ENCODE measurements at places on chromosomes 1 and 21.

DNA sequence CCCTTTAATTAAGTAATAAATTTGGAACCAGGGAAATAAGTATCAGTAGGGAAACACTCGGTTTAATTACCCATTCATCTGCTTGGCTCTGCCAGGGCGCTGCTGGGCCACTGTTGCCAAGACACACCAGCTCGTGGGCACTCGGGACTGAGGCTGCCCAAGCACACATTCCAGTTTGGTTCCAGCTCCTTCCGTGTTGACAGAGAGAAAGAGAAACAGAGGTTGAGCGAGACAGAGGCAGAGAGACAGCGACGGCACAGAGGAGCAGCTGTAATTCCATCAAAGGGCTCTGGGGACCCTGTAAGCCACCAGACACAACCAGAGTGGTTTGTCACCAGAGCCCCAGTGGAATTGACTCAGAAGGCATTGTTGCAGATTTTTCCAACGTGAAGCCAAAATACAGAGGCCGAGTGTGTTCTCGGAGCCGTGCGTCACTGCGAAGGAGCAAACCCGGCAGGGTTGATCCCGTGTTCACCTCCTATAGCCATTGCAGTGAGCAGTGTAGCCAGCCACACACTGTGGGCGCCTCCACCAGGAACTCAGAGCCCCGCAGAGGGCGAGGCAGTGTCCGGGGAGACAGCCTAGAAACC, 33.5 kb downstream of the SYF2 start:
- no peak for DNase-seq

DNA sequence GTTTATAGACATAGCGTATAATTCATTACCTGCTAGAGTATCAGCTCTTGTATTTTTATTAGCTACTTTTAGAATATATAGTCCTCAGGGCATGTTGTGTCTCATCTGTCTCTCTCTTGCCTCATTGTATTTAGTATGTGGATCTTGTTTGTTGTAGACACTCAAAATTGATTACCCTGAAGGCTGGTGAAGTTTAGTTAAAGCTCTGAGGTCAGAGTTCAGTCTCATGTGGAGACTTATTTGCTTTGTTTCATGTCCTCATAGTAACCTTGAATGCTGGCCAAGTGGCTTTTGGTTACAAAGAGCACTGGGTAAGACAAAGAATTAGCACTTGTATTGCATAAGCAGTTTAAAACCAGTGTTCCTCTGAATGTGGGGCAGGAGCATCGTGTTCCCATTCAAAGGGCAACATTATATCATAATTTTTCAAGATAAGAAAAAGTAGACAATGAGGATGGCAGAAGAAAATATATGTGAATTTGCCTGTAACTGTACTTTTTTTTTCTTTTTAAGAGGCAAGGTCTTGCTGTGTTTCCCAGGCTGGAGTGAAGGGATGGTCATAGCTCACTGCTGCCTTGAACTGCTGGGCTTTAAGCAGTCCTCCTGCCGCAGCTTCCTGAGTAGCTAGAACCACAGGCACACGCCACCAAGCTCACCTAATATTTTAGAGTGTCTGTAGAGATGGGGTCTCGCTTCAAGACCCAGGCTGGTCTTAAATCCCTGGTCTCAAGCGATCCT, 17.4 kb downstream of the CNST start:
- DNase-seq = no peak

DNA sequence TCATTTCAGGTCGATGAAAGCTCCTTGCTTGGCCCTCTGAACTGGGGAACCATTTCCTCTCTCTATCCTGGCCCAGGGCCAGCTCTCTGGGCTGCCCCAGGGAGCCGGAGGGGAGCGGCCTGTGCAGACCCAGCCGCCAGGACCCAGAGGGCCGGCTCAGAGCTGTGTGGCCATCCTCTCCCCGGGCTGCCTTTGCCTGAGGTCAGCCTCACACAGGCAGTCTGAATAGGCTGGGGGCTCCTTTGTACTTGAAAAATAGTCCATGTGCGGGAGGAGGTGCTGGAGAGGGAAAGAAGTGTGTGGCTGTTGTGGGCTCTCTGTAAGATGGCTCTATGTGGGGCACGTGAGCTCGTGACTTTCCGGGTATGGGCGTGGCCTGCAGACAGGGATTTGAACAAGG, 275.1 kb upstream of the VAMP3 start:
- DNase-seq = no peak

GRCh38 chr21:45136927-45137611, 62.7 kb downstream of the ADARB1 start:
- DNase-seq = peak; percentile 66

DNA sequence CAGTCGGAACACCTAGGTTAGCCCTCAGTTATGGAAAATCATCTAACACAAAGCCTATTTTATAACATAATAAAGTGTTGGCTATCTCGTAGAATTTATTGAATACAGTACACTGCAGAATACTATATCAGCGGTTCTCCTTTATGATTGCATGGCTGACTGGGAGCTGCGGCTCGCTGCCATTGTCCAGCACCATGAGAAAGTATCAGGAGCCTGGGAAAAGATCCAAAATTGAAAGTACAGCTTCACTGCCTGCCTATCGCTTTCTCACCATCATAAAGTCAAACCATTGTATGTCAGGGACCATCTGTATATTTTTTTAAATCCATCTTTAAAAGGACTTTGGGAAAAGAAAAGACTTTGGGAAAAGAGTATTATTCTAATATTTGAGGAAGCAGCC, 111.9 kb upstream of the RAVER2 start:
- DNase-seq = no peak

GRCh38 chr1:94667818-94668217, 126.3 kb upstream of the F3 start:
- DNase-seq = no peak
